ENCODE measurements at places on chromosomes 1 and 21.

DNA sequence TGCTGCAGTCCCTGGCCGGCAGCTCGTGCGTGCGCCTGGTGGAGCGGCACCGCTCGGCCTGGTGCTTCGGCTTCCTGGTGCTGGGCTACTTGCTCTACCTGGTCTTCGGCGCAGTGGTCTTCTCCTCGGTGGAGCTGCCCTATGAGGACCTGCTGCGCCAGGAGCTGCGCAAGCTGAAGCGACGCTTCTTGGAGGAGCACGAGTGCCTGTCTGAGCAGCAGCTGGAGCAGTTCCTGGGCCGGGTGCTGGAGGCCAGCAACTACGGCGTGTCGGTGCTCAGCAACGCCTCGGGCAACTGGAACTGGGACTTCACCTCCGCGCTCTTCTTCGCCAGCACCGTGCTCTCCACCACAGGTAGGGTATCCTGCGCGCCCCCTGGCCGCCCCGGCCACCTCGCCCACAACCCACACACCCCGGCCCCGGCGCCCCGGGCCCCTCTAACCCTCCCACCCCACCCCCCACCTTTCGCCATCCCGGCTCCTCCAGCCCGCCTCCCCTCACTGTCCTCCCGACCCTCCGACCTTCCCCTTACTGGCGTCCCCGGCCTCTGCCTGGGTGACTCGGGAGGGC lies 352 bp downstream of the KCNK1 start:
- no peak for DNase-seq

- DNase-seq = no peak
These were observed 204.2 kb downstream of the KCNT2 start for GRCh38 chr1:196403803-196404690.

GRCh38 chr21:31624961-31625491 lies 34.5 kb upstream of the SOD1 start:
- DNase-seq = no peak

- DNase-seq = no peak
These were observed 135.1 kb downstream of the CLIC6 start for GRCh38 chr21:34803782-34804370.

DNA sequence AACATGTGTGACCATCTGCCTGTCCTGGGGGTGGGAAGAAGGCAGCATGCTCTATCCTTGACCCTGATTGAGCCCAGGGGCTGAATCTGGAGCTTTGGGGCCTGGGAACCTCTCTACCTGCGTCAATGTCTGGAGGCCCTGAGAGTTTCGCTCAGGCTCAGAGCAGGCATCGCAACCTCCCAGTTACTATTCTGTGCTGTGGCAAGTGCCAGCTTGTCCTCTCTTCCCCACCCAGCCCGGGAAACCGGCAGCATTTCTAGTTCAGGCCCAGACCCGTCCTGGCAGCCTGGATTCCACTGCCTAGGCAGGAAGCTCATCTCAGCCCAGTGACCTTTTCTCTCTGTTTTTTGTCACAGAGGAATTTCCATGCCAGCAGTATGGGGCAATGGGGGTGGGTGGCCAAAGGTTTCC lies 10.0 kb upstream of the IRF6 start:
- DNase-seq = no peak

GRCh38 chr1:97913506-97914139 lies 7.2 kb downstream of the DPYD start:
- DNase-seq = no peak

GRCh38 chr1:52632732-52633290 lies at the start of gene SHISAL2A:
TSS of gene SHISAL2A (plus strand) at chr1:52633168. CDS start at chr1:52633494, 326 bp downstream.
- no peak for DNase-seq

DNA sequence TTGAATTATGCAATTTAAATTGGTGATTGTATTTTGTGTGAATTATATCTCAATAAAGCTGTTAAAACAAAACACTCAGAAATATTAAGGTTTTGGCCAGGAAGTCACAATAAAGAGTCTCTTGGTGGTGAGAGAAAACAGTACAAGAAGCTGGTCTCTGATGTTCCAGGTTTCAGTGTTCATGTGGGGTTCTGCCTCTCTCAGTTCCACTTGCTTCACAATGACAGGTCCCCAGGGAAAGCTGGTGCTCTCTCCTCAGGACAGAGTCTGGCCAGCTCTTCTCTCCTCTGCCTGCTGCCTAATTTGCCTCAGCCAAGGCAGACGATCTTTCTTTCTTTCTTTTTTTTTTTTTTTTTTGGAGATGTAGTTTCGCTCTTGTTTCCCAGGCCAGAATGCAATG lies 342.9 kb upstream of the PLXNA2 start:
- DNase-seq = no peak

- DNase-seq = no peak
These were observed 26.2 kb upstream of the C1orf105 start for GRCh38 chr1:172394141-172394751.

- no peak for DNase-seq
These were observed 35.8 kb downstream of the UBIAD1 start for GRCh38 chr1:11308699-11309224.

GRCh38 chr21:39062196-39062595 lies 121.1 kb downstream of the PSMG1 start:
- DNase-seq = no peak

GRCh38 chr1:7393136-7393535 lies 378.0 kb upstream of the VAMP3 start:
- no peak for DNase-seq

- DNase-seq = no peak
These were observed 48.0 kb downstream of the PDE4B start for GRCh38 chr1:65840683-65841082.

- no peak for DNase-seq
These were observed 316.5 kb upstream of the USP24 start for GRCh38 chr1:55531644-55532043.

DNA sequence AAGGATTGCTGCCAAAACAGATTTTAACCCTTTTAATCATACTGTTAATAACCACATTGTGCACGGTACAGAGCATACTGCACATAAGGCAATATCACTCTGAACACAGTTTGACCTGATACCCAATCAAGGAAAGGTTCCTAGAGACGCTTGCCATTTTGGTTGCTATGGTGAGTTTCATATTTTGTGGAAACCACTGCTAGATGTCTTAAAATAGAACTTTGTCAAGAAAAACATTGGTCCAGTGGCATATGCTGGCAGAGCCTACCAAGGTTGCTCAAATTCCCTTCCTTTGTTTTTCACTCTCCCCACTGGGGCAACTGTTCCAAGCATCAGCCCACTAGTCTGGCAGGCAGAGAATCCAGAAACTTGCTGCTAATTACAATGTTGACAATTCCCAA lies 114.8 kb upstream of the DPYD start:
- DNase-seq = no peak

DNA sequence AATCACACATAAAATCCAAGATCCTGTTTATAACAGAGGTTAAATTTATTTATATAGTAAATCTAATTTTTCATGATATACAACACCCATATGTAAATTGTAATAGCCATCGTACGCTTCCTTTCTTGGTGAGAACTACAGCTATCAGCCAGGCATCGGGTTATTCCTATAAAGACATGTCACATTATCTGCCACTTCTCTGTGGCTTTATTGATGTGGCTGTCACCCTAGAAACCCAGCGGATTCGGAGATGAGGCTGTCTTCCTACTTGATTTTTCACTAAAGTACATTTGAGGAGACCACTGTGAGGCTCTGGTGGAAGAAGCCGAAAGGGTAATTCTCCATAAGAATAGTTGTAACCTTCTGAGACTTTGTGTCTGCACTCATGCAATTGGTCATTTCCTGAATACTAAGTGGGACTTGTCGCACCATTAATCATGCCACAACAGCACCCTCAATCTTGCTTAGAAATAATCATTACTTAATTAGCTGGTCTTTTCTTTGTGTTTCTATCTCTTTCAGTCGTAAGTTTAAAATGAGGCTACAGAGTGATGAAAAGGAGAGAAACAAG lies 106.0 kb downstream of the NTNG1 start:
- DNase-seq = no peak

DNA sequence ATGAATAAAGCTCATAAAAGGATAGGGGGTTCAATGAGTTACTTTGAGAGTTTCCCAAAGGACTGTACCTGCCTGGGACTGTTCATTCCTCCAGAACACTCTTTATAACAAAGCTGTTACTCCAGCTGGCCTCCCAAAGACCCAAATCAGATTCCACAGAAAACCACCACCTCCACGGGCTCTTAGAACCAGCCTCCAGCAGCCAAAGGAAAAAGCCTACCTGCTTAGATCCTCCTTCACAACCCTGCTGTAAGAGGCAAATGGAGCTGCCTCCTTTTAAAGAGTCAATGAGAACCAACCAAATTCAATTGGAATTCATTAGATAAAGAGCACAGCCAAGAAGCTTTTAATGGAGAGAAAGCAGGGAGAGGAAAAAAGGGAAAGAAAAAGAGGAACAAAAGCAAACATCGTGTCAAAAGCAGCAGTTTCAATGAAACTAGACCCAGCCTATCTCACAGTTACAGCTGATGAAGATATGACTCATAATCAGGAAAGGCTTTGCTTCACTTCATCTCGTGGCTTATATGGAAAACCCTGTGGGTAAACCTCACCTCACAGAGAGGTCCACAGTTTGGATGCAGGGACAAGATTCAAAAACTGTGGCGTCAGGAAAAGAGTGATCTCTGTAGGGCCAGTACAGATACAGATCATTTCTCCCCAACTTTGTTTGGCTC lies 27.8 kb upstream of the FMO4 start:
- no peak for DNase-seq

DNA sequence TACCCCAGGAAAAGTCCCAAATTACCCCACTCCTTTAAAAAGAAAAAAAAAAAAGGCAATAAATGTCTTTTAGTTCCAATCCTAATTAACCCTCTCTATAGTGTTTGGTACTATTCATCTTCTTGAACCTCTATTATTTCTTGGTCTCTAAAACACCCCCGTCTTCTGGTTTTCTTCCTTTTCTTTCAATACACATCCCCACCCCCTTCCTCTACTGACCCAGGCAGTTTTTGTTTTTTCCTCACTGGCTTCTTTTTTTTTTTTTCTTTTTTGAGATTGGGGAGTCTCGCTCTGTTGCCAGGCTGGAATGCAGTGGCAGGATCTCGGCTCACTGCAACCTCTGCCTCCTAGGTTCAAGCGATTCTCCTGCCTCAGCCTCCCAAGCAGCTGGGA lies 26.1 kb downstream of the EGLN1 start:
- no peak for DNase-seq

GRCh38 chr1:6859415-6860343 lies 74.4 kb downstream of the CAMTA1 start:
- peak; percentile 96 for DNase-seq

GRCh38 chr1:162397039-162397448 lies 14.9 kb downstream of the SH2D1B start:
- no peak for DNase-seq

- no peak for DNase-seq
These were observed 690 bp downstream of the B3GALNT2 start for GRCh38 chr1:235503403-235504121.

DNA sequence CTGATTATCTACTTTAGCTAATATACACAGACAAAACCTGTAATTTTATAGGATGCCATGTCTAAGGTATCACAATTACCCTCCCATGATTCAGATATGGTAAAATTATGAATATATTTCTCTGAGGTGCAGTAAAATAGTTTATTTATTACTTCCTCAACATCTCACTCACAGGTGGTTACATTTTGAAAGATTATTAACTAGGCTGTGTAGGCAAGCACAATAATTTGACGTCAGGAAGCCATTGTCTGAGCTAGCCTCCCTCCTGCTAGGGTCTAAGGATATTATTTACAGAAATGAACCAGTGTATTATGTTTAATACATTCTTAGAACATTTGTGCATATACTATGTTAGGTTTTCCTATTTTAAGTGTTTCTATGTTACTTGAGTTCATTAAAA lies 69.9 kb upstream of the ADGRL2 start:
- no peak for DNase-seq

DNA sequence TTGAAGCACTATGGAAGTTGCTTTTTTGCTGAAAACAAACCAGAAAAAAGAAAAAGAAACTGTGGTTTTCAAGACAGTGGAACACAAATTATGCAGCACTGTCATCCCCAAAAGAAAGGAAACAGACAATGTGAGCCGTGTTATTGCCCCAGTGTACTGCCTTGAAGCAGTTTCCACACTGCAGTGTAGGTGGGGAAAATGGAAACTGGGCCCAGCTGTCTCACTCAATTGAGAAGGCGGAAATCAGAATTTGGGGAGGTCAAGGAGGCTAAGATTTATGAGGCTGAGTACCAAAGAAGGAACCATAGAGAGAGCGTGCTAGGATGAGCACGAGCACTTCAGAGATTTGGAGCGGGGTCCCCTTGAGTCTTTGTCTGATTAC lies 55.5 kb downstream of the MPZL1 start:
- no peak for DNase-seq

DNA sequence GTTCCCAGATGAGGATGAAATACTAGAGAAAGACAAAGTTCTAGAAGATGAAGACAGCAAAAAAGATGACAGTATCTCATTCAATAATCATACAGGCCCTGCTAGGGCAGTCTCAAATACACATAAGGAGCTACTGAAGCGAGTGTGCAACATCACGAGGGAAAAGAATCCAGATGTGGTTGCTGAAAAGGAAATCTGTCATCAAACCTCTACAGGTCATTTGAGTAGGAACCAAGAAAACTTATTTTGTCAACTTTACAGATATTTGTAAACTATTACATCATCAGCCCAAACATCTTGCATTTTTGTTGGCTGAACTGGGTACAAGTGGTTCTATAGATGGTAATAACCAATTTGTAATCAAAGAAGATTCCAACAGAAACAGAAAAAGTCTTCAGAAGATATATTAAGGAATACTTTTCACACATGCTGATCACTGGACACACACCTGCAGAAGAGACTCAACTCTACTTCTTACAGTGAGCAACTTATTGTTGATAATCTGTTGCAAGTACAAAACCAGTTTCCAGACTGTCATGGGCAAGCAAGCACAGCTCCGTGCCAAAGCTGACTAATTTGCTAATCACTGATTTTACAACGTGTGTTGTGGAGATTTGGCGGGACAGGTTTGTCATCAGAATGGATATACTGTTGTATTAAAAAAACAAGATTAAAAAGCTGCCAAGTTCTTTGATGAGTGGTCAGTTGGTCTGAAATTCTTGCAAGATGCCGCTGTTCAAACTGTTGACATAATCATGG lies 42.1 kb downstream of the TRIM33 start:
- DNase-seq = no peak
